Right cardiac atrium (tissue), 5 donors: ENCODE measurements at places on chromosomes 12 and 14. TPM values are rescaled to one million over a fixed set of nuclear protein-coding genes. Genes with fewer than 3 reads are reported as not detected.

NOVA1 gene
- total RNA-seq: 2.4 TPM

ACOT4 gene
- total RNA-seq: 0.31 TPM

SVOP gene
- total RNA-seq: 0.03 TPM

E2F7 gene
- total RNA-seq: 0.24 TPM

ARID2 gene
- total RNA-seq: 19.1 TPM

CACNA2D4 gene
- 1.0 TPM for total RNA-seq

GRCh38 chr12:83389237-83389996 lies 702.7 kb downstream of the TMTC2 start:
- no peak for DNase-seq

GRCh38 chr12:47097276-47097896 lies 17.6 kb upstream of the AMIGO2 start:
- DNase-seq: no peak

GRCh38 chr12:93759512-93760081 lies 82.4 kb downstream of the CRADD start:
- no peak for DNase-seq

GRCh38 chr12:9648701-9649531 lies 20.6 kb upstream of the CLEC2D start:
- no peak for DNase-seq

GRCh38 chr12:69225251-69225910 lies 14.0 kb upstream of the CPSF6 start:
- DNase-seq: no peak
